ENCODE measurements at places on chromosomes 11 and 22. TPM values are rescaled to one million over a fixed set of nuclear protein-coding genes. Genes with fewer than 3 reads are reported as not detected.

DNA sequence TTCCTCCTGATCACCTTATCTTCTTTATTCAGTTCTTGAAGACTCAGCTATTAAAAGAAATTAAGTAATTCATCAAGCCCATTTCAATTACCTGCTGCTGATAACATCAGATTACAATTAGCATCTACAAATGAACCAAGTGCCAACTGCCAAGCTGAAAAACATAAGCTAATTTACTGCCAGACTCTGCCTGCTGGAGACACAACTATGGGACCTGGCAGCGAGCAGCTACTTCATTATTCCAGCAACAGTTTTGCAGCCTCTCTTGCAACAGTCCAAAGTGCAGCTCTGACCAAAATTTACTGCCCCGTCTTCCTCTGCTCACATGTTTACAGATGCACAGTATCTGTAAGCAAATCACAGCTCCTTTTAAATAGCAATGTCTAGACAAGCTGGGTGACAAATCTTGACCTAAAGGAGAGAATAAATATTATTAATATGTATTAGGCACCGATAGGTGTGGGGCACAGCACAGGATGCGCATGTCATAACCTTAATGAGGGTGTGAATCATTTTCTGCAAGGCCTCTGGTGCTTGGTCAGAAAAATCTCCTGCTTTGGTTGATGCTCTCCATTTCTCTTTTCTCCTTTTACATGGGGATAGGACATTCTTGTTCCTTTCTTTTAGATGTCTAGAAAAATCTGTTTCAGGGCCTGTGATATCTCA lies 232.2 kb upstream of the PITPNB start:
- DNase-seq: no peak

- DNase-seq: peak; percentile 29
These were observed 22.1 kb downstream of the FLI1 start for GRCh38 chr11:128715691-128716561.

DNA sequence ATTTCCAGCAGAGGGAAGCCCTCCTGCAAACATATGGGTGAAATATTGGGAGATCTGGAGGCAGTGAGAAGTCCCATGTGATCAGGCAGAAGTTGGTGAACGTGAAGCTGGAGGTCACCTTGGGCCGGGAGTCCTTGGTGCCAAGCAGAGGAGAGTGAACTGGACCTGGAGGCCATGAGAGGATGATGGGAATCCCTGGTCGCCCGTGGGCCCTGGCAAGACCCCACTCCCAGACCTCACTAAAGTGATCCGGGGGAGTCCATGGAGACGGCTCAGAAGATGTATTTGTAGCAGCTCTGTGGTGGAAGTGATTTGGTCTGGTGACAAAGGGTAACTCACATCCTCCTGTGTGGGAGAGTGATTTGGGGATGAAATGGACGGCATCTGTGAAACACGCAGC lies 71.0 kb downstream of the ARHGAP8 start:
- no peak for DNase-seq

DNA sequence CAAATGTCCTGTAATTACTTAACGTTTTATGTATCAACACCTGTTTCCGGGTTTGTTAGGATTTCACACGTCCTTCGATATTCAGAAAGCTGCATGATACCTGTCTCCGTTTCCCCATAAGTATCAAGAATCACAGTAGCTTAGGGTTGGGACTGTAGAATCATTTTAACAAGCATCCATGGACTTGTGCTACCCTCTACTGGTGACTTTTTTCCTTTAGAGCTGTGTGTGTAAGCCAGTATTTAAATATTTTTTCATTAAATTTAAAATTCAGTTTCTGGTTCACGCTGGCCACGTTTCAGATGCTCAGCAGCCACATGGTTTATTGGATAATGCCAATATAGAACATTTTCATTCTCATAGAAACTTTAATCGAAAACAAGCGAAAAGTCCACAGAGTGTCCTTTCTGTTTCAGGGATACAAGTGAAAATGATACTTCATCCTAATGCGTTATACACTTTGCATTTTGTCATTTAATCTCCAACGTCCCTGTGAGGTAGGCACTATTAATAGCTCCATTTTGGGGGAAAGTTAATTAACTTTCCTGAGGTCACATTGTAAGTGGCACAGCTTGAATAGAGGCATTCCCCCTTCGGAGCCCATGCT lies 61.5 kb upstream of the SLC25A18 start:
- DNase-seq: peak; percentile 82

DNA sequence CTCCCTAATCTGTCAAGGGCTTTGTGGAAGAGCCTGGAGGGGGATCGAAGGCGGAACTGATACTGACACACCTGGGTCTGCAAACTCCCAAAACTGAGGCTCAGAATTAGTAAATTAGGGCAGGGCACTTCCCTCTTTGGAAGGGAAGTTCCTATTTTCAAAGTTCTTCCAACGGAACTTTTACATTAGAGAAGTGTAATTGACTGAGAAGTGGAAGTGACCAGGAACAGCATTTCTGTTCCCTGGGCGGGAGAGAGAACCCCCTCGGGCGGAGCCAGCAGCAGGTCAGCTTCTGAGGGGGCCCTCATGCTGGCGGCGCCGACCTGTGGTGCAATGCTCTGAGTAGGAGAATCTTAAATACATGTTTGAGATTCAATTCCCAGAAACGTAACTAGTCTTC lies 1.1 kb upstream of the CBL start:
- DNase-seq: peak; percentile 50

GRCh38 chr11:66277471-66278362 lies at the start of gene CNIH2:
Gene CNIH2, plus strand, starts transcription at chr11:66278175. Its CDS starts 282 bp downstream, at chr11:66278457.
- peak; percentile 78 for DNase-seq

The OR52H1 gene
- polyA plus RNA-seq: not detected

DNA sequence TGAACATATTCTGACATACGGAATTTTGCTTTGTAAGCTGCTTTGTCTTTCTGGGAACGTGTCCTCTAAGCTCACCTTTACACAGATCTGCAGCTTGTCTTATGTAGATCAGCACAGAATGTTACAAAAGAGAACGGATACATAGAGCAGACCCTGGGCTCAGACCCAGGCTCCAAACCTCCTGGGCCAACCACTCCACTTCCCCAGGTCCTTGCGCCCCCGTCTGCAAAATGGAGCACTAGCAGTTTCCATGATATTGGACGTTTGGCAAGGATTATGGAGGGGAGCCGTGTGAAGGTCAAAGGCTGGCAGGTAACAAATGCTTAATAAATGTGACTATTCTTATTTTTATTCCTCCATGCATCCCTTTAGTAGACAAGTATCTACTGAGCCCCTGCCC lies 358.4 kb downstream of the CTTN start:
- no peak for DNase-seq

DNA sequence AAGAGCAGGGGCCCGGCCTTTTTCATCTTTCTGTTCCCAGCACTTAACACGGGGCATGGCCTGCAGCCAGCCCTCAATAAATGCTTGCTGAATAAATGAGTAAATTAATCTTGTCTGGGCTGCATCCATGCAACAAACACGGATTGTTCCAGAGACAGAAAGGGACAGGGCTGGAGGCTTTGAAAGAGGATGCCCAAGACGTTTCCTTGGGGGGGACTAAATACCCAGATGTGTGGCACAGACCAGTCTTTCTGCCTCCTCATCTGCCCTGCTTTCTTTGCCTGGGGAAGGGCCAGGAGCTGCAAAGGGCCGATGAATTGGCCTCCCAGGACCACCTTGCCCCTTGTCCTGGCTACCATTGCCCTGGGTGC lies 40.4 kb downstream of the SHISAL1 start:
- no peak for DNase-seq

DNA sequence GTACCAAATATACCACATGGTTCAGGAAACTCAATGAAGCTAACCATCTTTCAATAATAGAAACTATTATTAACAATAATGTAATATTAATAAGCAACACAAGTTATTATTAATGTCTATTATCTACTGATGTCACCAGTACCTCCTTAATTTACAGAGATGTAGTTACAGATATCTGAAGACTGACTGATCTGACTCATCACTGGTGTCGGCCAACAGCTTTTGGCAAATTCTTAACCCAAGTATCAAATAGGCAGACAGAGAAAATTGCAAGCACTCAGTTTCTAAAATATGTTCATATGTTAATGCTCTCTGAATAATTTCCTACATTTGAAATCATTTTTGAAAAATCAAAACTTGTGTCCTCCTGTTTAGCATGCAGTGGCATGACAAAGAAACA lies 100.4 kb upstream of the DDI1 start:
- no peak for DNase-seq

Data from B cell (primary cell).